Spinal cord (tissue), 10 donors: ENCODE measurements at places on chromosomes 3 and 15. TPM values are rescaled to one million over a fixed set of nuclear protein-coding genes. Genes with fewer than 3 reads are reported as not detected.

Gene ZNF710
- total RNA-seq, result 11.4 TPM

DNA sequence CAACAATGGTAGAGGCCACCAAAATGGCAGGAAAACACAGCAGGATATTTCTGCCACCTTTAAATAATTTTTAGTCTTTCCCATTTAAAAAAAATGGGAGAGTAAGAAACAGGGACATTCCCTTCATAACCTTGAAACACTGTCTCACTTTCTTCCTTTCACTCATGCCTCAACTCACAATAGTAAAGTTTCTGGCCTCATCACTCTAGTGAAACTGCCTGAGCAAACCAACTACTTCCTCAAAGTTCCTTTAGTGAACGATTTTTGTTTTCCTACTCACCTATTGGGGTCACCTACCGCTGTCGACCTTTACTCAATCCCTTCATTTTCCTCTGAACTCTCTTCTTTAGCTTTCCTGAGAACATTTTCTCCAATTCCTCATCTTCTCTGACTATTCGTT lies 33.0 kb downstream of the SHC4 start:
- DNase-seq, result no peak

- DNase-seq, result no peak
Measured at GRCh38 chr3:24299246-24299805, 195.3 kb downstream of the THRB start.

DNA sequence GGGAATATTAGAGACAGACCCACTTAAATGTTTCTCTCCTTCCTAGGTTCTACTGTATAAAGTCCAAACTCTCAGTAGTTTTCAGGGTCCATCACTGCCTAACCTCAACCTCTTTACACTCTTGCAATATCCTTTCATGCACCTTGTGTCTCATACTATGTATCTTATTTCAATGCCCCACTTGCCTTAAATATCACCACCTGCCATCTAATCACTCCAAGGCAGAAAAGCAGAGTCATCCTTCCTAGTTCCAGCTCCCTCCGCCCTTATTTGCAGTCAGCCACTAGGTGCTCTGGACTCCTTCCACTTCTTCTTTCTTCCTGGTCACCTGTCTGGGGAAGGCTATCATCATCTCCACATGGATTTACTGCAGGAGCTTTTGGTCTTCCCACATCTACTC lies 322.0 kb downstream of the MFSD1 start:
- no peak for DNase-seq

DNA sequence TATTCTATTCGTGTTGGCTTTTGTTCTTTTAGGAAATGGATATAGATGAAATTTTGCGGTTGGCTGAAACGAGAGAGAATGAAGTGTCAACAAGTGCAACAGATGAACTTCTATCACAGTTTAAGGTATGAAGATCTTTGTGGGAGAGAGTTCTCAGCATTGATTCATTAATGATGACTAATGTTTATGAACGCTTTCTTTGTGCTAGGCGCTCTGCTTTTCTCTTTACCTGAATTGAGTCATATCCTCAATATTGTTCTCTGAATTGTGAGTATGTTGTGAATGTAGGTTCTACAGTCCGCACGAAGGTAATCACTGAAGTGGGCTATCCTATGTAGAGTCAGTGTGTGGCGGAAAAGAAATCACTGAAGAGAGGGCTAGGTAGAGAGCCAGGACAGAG lies 81.2 kb downstream of the CHD2 start:
- no peak for DNase-seq

Gene TRPC1
- 73.5 TPM for total RNA-seq

GRCh38 chr15:26661748-26662147 lies 111.1 kb downstream of the GABRB3 start:
- DNase-seq, result no peak

- DNase-seq, result no peak
Measured at GRCh38 chr15:77454951-77455350, 34.3 kb downstream of the HMG20A start.

- DNase-seq, result peak; percentile 17
Measured at GRCh38 chr15:57735431-57735830, 28.9 kb downstream of the POLR2M start.

- DNase-seq, result no peak
Measured at GRCh38 chr3:185934767-185935464, 2.9 kb downstream of the TRA2B start.

Gene EAF2
- 18.5 TPM for total RNA-seq

Gene ERICH6
- 0.33 TPM for total RNA-seq

DNA sequence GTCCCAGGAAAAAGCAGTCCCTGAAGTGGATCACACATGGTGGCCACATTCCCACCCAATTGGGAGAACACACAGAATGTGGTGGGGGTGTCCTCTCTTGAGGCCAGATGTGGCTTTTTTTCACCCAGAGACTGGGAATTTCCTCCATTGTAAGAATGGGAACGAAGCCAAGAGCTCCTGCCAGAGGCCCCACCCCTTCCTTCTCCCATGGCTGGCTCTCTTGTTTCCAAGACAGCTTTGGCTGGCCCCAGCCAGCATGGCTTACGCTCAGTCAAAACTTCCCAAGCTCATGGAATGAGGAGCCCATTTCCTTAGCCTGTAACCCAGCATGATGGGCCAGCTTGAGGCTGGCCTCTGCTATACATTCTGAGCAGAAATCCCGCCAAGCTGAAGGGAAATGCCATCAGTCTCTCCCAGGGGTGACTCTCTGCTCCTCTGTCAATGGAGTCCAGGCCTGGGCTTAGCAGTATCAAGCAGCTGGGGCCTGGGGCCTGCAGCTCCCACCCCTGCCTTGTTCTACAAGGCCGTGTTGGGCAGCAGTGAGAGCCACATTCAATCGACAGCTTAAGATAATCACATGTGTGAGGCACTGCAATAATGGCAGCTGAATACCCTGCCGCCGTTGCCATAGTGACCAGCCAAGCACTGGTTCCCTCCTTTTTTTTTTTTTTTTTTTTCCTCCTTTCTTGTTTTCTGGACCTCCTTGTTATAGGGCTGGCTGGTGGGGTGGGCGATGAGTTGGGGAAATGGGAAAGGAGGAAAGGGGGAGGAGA lies 142.4 kb downstream of the EPHB1 start:
- peak; percentile 33 for DNase-seq

Gene SUSD5
- 5.6 TPM for total RNA-seq

- no peak for DNase-seq
Measured at GRCh38 chr3:28212681-28213080, 28.7 kb upstream of the CMC1 start.
